GM04503 (cell line): ENCODE measurements at places on chromosomes 5 and 9.

- no peak for DNase-seq
These were observed 323.9 kb downstream of the MTRR start for GRCh38 chr5:8192840-8193239.

- peak; percentile 84 for DNase-seq
These were observed 62.5 kb upstream of the PLPP1 start for GRCh38 chr5:55597014-55597981.

DNA sequence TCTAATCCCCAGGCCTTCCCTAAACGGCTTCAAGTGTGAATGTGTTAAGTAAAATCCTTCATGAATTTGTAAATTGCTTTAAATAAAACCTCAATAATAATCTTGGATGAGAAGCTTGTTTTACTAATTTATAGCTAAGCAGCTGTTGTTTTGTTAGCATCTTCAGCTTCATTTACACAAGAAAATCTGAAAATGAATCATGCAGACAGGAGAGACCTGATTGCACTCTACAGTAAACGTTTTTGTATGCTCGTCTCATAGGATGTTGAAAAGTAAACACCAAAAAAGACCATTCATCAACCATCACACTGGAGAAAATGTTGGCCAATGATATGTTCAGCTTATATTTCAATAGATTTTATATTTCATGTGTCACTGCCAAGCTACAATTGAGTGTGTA, 40.4 kb upstream of the MAP3K1 start:
- no peak for DNase-seq

- DNase-seq: no peak
These were observed 494.6 kb downstream of the GADD45G start for GRCh38 chr9:90099262-90099963.

DNA sequence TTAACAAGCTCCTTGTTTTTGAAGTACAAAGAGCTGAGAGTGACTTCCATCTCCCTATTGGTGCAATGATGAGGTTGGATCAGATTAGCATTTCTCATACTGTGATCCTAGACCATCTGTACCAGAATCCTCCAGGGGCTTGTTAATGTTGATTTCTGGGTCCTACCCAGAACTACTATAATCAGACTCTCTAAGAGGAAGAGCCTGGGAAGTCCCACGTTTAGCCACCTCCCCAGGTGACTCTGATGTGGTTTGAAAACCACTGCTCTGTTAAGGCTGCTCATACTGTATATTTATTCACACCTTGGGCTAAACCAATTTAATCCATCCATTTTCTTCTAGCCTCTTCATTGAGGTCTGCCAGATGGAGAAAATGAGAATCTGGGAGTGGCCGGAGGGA, 49.6 kb upstream of the SMIM32 start:
- no peak for DNase-seq

DNA sequence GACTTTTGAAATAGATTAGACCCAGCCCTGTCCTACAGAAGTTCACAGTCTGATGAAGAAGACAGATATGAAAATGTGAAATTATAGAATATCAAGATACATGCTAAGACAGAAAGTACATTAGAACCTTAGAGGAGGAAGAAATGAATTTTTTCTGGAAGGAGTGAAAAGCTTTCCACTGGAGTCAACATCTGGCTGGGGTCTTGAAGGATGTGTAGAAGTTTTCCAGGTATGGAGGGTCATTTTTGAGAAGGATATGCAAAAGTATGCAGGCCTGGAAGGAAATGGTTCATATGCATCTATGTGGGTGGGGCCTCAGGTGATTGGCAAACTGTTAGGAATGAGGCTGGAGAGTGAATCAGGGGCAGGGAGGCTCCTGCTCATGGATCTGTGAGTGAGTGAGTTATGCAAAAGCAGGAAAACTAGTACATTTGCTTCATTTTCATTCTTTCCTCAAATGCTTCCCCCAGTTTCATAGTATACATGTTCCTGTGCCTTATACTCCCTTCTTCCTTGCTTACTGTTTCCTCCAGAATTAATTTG, 142.3 kb downstream of the GRIA1 start:
- DNase-seq: no peak

DNA sequence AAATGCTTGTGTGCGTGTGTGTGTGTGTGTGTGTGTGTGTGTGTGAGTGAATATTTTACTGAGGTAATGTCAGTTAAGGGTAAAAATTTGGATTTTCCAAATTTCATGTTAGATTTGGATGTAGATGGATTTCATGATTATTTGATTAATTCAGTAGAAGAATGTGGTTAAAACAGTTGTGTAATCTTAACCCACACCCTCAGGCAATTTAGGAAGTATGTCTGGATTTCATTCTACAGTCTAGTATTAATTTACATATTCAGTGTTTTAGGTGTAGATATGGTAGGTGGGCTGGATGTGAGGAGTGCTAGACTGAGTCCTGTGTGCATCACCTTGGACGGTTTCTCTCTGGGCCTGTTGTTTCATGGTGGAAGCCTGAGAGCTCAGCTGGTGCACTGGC, 99.1 kb upstream of the CKMT2 start:
- no peak for DNase-seq
